ENCODE measurements at places on chromosomes 6 and 20.

- no peak for DNase-seq
These were observed 3.8 kb downstream of the PTPRT start for GRCh38 chr20:43185901-43186300.

DNA sequence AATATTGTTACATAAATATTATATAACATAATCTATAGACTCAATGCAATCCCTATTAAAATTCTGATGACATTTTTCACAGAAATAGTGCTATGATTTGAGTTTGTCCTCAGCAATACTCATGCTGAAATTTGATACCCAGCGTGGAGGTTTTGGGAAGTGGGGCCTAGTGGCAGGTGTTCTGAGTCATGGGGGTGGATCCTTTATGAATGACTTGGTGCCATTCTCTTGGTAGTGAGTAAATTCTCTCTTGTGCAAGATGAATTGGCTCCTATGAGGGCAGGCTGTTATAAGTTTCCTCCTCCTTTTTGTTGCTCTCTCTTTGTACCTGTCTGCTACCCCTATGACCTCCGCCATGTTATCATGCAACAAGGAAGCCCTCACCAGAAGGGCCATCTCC, 65.8 kb downstream of the SHPRH start:
- DNase-seq, result no peak

- no peak for DNase-seq
These were observed 13.6 kb downstream of the SESN1 start for GRCh38 chr6:109081026-109081425.

- peak; percentile 15 for DNase-seq
These were observed 170.2 kb downstream of the NFATC2 start for GRCh38 chr20:51372176-51372803.

DNA sequence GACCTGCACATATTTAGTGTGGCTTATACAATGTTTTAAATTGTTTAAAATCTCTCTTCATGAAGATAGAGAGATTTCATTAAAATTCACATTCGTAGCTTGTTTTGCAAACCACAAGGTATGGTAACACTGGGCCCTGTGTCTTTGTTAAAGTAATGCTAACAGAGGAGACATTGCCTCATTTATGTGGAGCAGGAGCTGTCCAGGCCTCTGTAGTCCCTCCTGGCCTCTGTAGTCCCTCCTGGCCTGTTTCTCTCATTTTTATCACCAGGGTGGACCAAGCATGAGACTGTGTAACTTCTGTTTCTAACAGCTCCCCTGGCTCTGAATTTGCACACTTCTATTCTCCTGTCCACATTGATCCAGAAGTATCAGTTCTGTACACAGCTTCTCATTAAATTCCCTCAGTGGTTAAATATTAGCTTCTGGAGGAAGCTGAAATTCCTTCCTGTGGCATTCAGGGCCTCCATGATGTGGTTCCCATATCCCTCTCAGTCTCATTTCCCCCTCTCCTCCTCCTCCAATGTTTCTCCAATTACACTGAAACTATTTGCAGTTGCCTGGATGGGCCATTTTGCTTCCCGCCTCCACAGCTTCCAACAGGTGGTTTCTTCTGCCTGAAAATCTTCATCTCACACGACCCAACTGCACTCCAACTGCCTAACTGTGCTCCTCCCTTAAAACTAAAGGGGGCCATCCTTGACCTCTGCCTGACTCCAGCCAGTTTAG, 340.4 kb downstream of the SYNE1 start:
- DNase-seq, result no peak

DNA sequence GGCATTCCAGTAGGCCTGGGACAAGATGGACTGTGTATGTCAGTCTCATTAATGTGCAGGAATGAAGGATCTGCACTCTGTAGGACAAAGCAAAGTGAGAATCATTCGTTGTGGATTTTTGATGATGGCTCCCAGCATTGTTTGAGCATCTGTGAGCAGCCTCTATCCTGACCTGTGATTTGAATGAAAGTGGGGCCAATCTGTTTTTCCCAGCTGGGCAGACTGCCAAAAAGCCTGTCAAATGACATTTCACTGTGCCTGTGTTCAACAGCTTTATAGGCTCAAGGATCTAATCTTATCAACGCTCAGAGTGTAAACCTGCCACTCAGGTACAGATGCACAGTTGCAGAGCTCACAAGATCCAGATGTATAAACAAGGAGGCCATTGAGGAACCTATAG, 86.7 kb upstream of the SYNDIG1 start:
- DNase-seq, result no peak

DNA sequence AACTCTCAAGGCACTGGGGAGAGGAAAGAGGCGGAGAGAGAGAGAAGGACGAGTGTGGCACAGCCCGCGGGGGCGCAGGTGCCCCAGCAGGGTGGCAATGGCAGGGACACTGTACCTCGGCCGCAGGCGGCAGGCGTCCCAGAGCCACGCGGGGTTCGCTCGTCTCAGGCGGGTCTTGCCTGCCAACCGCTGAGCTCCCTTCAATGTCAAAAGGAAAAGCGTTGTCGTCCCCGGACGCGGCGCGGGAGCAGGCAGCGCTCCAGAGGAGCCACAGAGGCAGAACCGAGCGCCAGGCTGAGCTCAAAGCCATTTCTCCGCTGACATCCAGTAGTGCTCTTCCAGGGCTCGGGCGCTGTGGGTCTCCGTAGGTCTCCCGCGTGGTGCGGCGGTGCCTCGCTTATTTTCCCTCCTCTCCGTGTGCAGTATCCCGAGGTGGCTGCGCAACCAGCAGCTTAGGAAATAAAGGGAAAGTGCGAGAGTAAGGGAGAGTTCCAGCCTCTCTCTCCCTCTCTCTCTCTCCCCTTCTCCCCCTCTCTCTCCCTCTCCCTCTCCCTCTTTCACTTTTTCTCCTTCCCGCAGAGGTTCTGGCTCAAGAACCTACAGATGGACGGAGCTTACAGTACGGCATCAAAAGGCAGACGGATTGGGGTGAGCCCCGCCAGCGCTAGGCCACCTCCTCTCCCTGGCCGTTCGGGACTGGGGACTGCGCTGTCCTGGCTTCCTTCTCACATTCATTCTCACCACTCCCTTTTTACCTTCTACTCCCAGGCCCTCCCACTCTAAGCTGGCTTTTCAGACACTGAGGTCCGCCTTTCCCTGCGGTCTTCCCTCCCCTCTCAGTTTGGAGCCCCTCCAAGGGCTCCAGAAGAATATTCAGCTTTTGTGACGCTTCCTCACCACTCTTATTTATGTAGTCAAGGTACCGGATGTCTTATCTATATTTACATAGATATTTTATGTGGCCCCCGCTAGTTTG, at the start of gene LAMA4:
Gene LAMA4 (minus strand): TSS at position 727 of the 976 bp plus-strand sequence. CDS start 417 bp downstream, at position 310.
- no peak for DNase-seq

GRCh38 chr6:90631046-90631445, 44.2 kb upstream of the MAP3K7 start:
- DNase-seq, result no peak

GRCh38 chr6:102736941-102737368, 1343.4 kb downstream of the GRIK2 start:
- no peak for DNase-seq

DNA sequence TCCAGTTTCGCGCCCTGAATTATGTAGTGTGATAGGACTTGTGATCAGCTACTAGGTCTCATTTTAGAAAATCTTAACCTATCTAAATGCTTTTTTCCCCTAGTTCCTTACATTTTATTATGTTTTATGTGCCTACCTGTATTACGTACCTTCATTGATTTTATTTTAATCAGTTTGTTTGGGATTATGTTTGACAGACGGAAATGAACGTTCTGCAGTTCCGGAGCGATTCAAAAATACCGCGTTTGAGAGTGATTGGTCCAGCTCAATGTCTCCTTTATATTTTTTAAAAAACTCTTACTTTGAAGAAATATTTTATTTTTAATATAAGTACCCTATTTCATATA, 114.3 kb upstream of the BTN3A2 start:
- no peak for DNase-seq

GRCh38 chr6:149032599-149033405, 284.7 kb upstream of the TAB2 start:
- peak; percentile 33 for DNase-seq

GRCh38 chr6:31405996-31406395, 2.6 kb downstream of the MICA start:
- no peak for DNase-seq

DNA sequence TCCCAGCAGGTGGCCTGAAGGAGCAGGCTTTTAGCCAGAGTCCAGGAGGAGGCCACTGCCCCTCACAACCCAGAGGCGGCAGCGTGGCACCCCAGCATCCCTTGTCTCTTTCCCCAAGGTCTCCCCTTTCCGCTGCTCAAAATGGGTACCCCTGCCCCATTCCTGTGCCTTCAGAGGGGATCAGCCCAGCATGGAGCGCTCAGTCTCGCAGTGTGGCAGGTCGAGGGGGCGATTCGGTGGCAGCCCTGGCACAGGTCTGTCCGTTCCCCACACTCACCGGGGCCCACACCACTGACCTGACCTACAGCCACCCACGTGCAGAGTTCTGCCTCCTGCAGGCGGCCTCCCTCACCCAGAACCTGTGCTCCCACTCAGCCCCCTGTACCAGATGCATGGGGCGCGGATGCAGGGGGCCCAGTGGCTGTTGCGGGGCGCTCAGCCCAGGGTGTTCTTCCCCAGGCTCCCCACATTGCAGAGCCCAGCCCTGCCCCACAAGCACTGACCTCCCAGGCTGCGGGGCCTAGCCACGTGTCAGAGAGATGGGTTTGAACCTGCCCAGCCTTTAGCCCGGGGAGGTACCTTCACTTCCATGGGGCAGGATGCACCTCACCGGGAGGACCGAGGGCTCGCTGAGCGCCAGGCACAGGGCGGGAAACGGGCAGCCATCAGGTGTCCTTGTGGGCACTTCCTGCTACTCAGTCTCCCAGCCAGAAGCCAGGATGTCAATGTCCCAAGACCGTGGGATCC, 41.8 kb downstream of the DSTN start:
- DNase-seq, result no peak

DNA sequence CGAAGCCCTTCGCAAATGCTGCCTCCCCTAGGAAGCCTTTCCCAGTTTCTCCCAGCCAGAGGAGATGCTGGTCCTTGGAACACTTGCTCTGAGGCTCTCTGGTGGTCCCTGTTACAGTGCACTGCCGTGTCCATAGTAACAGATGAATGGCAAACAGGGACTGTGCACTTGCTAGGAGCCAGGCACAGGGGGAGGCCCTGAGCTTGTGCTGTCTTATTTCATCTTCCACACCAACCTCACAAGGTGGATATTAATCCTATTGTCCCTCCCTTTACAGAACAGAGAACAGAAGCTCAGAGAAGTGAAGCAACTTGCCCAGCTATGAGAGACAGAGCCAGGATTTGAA, 19.0 kb downstream of the SRC start:
- DNase-seq, result no peak

DNA sequence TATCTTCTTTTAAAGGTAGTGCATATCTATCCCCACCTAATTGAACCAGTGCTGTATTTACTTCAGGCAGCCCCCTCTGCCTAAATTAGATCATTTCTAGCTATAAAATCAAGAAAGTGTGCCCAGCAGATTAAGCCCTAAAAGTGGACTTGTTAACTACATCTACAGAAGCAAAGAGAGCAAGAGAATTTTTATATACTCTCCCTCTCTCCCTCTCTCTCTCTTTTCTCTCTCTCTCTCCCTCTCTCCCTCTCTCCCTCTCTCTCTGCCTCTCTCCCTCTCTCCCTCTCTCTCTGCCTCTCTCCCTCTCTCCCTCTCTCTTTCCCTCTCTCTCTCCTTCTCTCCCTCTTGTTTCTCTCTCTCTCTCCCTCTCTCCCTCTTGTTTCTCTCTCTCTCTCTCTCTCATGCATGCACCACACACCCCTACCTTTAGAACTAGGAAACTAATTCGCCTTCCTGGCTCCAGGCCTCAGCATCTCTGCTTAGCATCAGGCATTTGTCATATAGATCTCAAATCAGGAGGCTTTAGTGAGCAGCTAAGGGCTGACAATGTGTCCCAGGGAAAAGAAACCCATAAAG, 71.4 kb downstream of the FOXA2 start:
- no peak for DNase-seq

Data from stimulated activated CD4-positive, alpha-beta T cell treated with anti-CD3 and anti-CD28 coated beads, Interleukin-1b, Interleukin-23, amount 100 ng/mL, for 1 hour (primary cell).